Activated T-helper 9 cell treated with anti-CD3 and anti-CD28 coated beads, Interleukin-2, amount 50 U/mL, for 16 hours (primary cell): ENCODE measurements at places on chromosomes 3 and 15.
A peak's percentile ranks its signal among the peaks of the same experiment; 100 is the strongest.

DNA sequence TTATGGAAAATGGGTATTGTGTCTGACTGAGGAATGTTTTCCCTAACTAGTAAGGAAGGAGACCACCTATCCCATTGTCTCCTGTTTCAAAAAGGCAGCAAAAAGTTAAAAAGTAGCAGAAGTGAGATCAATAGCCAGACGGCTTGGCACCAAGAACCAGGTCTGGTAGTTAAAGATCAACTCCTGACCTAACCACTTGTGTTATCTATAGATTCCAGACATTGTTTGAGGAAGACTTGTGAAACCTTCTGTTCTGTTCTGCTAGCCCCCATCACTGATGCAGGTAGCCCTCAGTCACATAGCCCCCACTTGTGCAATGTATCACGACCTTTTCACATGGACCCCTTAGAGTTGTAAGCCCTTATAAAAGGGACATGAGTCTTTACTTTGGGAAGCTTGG, 46.3 kb upstream of the C2CD4B start:
- DNase-seq: no peak

- DNase-seq: no peak
These were observed 97.2 kb downstream of the LIPC start for GRCh38 chr15:58529041-58529440.

DNA sequence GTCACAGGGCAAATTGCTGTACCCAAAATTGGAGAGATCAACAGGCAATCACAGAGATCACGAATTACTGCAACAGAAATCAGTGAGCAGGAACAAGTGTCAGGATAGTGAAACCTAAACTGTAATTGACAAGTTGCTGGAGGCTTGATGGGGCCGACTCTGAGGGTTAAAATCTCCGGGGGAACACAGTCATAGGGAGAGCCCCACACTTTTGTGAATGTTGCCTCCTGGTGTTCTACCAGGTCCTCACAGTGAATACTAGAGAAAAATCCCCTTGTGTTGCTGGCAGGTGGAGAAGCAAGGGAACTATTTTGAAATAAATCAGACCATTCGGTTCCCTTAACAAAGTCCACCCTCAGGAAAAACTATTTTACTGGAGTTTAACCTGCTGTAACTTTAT, 697.5 kb upstream of the CBLB start:
- DNase-seq: no peak

GRCh38 chr15:60373745-60374144, 24.0 kb downstream of the ANXA2 start:
- no peak for DNase-seq

DNA sequence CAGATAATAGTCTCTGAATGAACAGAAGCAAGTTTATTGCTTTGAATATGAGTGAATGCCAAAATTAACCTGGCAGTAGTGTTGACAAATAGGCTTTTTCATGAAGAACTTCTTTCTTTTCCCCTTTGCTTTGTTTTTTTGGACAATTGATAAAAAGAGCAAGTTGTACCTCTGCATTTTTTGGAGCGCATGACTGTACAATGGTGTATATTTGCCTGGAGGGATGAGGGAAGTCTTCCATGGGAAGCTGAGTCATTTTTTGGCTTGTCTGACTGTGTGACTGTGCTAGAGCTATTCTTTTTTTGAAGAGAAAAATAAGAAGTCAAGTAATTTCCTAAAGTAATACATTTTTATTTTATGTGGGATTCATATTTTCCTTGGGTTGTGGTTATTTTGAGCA, 186.9 kb downstream of the KLHL25 start:
- DNase-seq: no peak

DNA sequence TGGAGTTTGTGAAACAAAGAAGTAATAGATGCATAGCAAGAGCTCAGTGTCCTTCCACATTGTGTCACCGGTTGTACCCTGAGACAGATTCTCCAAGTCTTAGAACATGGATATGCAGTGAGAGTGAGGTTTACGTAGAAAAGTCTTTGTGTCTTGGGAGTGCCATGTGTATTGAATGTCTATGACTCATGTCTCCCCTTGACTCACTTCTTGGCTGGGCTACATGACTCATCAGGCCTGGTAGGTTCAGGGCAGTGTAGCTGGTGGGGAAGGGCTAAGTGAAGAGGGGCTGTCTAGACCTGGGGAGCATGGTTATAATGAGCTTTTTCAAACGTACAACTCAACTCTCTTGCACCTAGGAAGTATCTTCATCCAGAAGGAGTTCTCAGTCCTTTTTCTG, 167.4 kb downstream of the GAP43 start:
- DNase-seq: peak; percentile 31

DNA sequence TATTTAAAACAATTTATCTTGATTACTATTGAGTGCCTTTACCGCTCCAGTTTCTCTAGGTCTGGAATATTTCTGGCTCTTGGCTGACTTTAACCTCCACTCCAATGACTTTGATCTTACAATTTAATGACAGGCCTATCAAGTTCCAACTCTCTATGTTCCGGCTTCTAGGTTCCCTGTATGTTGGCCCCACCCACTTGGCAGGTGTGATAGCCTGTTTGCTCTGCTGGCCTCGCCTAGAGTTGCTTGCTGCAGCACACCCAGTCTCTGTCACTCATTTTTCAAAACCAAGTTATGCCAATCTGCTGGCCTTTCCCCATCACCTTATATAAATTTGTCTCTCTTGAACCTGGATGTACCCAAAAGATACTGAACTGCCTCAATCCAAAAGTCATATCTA, 428.0 kb downstream of the ROBO1 start:
- no peak for DNase-seq

DNA sequence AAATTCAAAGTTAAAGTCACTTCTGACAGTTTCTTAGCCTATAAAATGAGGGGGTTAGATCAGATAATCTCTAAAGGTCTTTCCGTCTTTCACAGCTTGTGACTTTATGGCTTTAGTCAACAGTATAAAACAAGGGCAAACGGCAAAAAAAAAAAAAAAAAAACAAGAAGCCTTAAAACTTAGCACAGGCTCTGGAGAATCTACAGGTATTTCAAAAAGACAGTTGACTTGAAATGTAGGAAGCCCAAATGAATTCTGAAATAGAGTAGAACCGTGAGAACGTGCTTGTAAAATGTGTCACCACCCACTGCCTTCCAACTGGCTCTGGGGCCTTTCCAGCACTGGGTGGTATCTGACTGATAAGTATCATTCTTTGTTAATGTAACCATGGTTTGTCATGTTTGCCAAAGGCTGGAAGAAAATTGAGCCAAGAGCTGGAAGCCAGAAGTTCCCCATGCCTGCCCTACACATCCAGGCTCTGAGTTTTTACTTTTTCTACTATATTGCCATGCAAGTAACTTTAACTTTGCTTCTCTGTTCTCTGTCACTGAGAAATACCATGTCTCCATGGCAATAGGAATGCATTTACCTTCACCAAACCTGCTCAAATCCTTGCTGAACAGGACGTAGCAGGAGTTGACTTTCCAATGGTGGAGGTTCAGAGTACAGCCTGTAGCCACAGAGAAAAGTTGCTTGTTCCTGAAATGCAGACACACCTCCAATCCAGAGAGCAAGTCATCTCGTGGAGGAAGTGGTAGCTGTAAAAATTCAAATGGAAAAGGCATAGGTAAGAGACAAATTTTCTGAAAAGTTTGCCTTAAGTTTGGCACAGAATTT, 35.8 kb upstream of the THSD4 start:
- no peak for DNase-seq

DNA sequence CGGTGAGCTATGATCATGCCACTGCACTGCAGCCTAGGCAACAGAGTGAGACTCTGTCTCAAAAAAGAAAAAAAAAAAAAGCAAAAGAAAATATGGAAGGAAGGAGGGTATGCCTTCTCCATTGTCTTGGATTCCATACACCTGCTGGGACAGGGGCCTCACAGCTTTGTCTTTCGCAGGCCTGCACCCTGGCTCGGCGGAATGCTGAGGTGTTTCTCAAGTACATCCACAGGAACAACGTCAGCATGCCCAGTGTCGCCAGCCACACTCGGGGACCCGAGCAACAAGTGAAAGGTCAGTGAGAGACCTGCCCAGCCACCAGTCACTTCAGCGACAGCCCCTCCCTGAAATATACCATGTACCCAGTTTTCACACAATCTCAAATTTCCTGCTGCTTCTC, 288.5 kb upstream of the UMPS start:
- no peak for DNase-seq

GRCh38 chr3:194003114-194004057, 132.6 kb upstream of the HES1 start:
- DNase-seq: no peak

- no peak for DNase-seq
These were observed 38.1 kb upstream of the IGDCC4 start for GRCh38 chr15:65460741-65461347.

GRCh38 chr3:184261270-184261853, at the start of gene CAMK2N2:
TSS of gene CAMK2N2 (minus strand) at chr3:184261553. CDS start at chr3:184261285, 268 bp downstream.
- peak; percentile 54 for DNase-seq

- DNase-seq: no peak
These were observed 3.1 kb upstream of the LARP6 start for GRCh38 chr15:70856884-70857561.

GRCh38 chr15:84750583-84751092, 2.2 kb downstream of the ZNF592 start:
- DNase-seq: no peak

GRCh38 chr3:139301183-139301582, 42.6 kb upstream of the MRPS22 start:
- no peak for DNase-seq

DNA sequence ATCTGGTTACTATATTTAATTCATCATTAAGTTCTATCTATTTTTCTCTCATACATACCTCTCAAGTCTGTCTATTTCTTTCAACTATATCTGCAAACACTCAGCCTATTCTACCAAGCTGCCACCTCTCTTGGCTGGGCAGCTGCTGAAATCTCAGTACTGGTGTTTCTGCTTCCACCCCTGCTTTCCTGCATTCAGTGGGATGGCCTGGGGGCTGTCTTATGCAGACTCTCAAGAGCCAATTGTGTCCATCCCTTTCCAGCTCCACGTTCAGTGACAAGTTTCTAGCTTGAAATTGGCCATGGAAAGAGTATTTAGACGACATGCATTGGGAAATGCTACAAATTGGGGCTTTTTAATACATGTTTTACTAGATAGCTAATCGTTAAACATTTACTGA, 378.4 kb upstream of the DPPA4 start:
- DNase-seq: no peak

DNA sequence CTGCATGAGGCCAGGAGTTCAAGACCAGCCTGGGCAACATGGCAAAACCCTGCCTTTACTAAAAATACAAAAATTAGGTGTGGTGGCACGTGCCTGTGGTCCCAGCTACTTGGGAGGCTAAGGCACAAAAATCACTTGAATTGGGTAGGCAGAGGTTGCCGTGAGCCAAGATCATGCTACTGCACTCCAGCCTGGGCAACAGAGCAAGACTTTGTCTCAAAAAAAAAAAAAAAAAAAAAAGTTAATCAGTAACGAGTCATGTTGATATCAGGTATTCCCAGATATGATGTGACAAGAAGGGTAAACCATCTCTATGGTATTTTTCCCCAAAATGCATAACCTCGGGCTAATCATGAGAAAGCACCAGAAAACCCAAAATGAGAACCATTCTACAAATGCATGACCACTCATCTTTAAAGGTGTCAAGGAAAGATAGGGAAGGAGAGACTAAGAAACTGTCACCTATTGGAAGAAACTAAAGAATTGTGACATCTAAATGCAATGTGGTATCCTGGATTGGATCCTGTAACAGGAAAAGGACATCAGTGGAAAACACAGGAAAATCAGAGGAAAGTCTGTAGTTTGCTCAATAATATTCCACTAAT, 66.5 kb upstream of the MAP4 start:
- no peak for DNase-seq

DNA sequence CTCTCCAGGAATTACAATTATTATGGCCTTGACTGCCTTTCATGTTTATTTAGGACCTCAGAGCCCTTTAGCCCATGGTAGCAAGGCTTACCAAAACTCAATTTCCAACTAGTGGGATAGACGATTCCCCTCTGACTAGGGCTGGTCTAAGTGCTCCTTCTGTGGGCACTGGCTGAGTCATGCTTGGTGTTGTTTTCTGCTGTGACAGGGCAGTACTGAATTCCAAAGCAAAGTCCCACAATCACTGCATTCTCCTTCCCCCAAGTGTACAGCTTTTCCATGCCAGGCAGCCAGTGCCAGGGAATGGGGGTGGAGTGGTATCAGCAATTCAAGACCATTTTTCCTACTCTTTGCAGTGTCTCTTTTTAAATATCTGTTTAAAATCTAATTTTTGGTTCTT, 509.0 kb upstream of the NECTIN3 start:
- DNase-seq: no peak

GRCh38 chr3:108462899-108463298, 47.5 kb downstream of the MYH15 start:
- no peak for DNase-seq

GRCh38 chr3:33428734-33429133, 11.5 kb downstream of the UBP1 start:
- DNase-seq: no peak

DNA sequence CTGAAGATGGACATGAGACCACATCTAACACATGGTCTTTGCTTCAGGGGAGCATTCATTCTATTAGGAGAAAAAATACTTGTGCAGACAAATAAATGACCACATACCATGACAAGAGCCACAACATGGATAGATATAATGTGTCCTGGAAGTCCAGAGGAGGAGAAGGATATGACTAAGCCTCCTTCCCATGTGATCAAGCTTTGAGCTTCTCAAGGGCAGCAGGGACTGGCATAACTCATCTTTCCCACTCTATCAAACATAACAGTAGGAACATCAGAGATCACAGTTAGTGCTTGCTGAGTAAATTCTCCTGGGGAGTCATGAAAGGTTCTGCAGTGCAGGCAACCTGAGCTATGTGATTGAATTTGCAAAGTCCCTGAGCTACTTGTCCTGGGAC, 86.0 kb upstream of the LPP start:
- DNase-seq: no peak

DNA sequence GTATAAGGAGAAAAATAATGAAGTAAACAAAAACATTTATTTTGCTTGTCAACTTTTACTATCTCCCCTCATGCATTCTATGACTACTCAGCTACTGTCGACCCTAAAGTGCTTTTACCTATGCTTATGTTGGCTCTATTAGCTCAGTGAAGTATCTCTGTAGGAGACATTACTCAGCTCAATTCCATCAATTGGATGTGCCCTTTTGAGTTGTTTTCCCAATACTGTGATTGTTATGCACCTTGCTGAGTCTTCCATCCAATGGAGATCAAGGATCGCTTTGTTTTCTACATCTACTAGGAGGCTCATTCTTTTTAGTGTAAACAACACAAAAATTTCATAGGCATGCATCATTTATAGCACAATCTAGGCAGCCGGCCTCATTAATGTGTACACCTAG, 403.8 kb upstream of the ARL6 start:
- DNase-seq: no peak

DNA sequence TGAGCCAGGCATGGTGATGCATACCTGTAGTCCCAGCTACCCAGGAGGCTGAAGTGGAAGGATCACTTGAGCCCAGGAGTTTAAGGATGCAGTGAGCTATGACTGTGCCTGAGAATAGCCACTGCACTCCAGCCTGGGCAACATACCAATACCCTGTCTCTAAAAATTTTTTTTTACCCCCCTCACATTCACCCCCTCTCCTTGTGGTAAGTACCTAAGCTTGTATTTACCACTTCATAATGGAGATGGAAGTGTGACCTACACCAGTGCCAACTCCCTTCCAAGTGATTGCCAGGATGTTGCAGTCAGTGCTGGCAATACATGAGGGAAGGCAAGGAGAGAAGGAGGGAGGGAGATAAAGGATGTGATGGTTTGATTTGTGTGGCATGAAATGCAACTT, 84.2 kb downstream of the LRRC28 start:
- DNase-seq: no peak
